ENCODE measurements at places on chromosomes 16 and 17.

GRCh38 chr16:24834459-24835335, 11.1 kb upstream of the SLC5A11 start:
- DNase-seq, result peak; percentile 18

- DNase-seq, result no peak
Observed at GRCh38 chr17:27351759-27352158, 57.8 kb downstream of the WSB1 start.

GRCh38 chr17:76847031-76847430, 21.2 kb upstream of the MGAT5B start:
- DNase-seq, result no peak

GRCh38 chr17:33099252-33099651, 107.6 kb downstream of the SPACA3 start:
- DNase-seq, result no peak

DNA sequence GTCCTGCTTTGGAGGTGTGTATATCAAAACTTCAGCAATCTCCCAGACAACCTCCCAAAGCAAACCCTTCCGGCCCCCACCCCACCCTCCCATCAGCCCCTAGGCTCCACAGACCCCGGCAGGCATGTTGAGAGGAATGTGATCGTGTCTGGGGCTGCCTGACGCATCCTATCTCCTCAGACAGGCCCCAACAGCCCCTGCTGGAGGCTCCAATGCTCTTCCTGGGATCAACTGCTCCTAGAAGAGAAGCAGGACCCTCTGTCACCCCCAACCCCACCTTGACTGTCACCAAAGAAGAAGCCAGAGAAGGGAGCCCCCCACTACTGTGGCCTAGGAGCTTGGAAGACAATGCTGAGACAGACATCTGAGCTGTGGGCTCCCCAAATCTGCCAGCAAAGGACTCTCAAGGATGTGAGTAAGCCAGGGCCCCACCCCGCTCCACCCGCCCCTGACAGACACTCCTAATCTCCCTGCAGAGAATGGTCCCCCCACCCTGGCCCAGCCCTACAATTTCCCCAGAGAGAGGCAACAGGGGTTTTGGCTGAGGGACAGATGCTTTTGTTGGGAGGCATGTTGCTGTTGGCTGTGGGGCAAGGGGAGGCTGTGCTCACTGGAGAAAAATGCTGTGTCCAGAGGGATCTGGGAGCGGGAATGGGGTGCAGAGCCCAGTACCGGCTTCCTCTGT, 1.6 kb upstream of the KRT14 start:
- no peak for DNase-seq

GRCh38 chr16:71172481-71173207, 57.9 kb downstream of the HYDIN start:
- DNase-seq, result no peak

DNA sequence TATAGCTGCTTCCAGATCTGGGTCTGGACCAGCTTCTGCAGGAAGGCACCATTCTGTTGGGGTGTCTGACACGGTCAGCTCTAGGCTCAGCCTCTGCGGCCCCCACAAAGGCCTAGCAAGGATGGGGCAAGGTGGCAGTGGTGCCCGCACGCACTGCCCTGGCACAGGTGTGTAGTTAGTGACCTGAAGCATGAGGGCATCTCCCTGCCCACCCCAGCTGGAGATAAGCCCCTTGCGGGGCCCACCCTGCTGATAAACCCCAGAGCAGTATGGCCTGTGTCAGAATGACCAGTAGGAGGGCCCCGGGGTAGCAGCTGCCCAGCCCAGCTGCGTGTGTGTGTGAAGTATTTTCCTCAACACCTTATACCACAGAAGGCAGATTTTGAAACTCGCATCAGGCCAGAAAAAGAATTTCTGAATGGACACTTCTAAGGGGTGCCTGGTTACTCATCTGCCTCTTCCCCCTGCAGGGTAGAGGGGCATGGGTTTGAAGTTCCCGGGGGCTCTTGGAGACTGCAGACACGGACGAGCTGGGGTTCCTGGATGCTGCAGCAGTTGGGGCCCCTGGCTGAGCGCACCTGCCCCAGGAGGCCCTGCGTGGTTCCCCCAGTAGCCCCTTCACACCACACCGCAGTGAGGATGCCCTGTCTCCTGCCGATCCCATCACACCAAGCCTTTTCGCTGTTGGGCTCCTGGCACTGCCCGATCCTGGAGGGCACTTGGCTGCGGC, 4.5 kb downstream of the ARHGDIA start:
- no peak for DNase-seq

- DNase-seq, result peak; percentile 31
Observed at GRCh38 chr17:69058165-69058564, 2.6 kb downstream of the ABCA9 start.

DNA sequence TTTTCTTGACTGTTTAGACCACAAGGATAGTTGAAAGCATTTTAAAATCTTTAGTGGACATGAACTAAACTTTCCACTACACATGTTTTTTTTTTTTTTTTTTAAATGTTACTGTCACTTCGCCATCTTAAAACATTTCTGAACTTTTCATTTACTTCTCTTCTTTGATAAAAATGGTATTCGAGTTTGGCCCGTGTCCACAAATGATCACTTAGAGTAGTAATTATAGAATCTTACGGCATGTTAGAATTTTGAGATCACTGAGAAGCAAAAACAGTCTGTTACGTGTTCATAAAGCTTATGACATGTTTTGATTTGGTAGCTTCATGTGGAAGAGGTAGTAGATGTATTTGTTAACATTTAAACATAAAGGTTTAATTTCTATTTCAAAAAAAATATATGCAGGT, 1.1 kb downstream of the NSRP1 start:
- DNase-seq, result no peak

DNA sequence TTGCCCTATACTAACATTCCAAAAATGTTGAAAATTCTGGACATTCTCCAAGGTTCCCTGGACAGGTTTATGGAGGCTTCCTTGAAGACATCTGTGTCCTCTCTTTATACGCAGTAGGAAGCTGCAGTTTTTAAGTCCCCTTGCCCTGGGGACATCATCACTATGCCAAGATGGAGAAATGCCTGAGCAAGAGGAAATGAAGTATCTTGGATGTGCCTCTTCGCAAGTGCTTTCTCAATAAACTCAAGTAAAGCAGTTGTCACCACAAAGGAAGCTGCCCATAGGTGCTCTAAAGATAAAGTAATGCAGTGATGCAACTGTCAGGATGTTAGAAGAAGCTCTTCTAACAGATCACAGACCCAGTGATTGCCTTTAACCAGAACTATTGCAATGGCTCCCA, 71.0 kb downstream of the CDYL2 start:
- no peak for DNase-seq

GRCh38 chr17:83199500-83200201, 120.2 kb downstream of the METRNL start:
- DNase-seq, result no peak

DNA sequence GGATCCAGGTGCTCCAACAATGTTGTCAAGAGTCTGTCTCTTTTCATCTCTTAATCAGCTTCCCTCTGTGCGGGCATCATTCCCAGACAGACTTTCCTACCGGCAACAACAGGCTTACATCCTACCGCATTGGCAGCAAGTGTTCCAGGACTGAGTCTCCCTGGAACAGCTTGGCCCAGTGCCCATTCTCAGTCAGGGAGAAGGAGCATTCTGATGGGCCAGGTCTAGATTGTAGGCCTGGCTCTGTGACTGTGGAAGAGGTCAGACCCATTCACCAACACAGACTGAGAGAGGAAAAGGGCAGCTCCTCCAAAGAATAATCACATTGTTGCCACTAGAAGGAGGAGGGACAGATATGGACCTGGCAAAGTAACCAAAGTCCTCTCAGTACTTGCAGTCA, 68.1 kb upstream of the TMEM132E start:
- DNase-seq, result no peak

- DNase-seq, result no peak
Observed at GRCh38 chr17:40459636-40460603, 16.7 kb downstream of the IGFBP4 start.

DNA sequence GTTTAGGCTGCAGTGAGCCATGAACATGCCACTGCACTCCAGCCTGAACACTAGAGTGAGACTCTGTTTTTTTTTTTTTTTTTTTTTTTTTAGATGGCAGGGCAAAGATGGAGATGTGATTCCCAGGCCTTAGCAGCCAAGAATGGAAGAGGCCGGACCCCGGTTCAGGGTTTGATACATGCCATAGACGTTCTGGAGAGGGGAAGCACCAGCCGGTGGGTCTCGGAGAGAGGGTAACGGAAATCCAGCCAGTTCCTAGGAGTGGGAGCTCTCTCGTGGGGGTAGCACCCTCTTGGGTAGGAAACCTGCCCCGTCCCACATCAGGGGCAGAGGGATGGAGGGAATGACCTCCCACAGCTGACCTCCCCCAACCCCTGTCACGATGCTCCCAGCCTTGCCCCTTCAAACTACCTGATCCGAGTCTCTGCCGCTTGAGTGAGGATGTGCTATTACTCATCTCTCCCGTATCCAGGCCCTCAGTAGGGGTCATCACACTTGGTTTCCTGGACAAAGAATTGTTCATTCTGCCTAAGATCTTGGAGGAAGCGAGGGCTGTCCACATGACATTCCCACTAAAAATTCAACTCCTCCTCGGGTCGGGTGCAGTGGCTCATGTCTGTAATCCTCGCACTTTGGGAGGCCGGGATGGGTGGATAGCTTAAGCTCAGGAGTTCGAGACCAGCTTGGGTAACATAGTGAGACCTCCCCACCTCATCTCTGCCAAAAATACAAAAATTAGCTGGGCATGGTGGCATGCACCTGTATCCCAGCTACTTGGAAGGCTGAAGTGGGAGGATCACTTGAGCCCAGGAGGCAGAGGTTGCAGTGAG, 47.3 kb downstream of the MIS12 start:
- DNase-seq, result no peak

GRCh38 chr17:39576187-39576586, 31.5 kb downstream of the NEUROD2 start:
- DNase-seq, result peak; percentile 6

- no peak for DNase-seq
Observed at GRCh38 chr16:53290520-53290919, 143.8 kb upstream of the RBL2 start.

- DNase-seq, result no peak
Observed at GRCh38 chr16:7303660-7304200, 28.9 kb upstream of the RBFOX1 start.

- DNase-seq, result no peak
Observed at GRCh38 chr17:49247944-49248343, 17.4 kb upstream of the PHOSPHO1 start.

- no peak for DNase-seq
Observed at GRCh38 chr17:64202683-64203344, 60.2 kb downstream of the TEX2 start.

DNA sequence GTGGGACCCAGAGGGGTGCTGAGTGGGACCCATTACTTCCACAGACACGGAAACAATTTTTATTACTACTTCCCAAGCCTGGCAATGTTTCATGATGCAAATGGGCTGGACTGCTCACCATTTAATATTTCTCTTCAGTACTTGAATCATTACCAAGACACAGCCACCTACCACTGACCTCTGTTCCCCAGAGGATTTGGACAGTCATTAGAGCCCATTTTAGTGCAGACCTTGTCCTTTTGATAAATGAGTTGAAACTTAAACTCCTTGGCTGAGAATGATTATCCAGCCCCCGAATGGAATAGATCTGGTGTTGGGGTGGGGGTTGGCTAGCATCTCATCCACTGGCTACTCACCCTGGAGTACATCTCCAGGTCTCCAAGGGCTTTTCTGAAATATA, 33.6 kb upstream of the APOH start:
- no peak for DNase-seq

GRCh38 chr17:75706042-75706728, 15.1 kb upstream of the ITGB4 start:
- DNase-seq, result no peak

GRCh38 chr17:67636834-67637520, 80.8 kb upstream of the NOL11 start:
- DNase-seq, result no peak

GRCh38 chr16:50299508-50300105, 33.3 kb downstream of the ADCY7 start:
- DNase-seq, result no peak

DNA sequence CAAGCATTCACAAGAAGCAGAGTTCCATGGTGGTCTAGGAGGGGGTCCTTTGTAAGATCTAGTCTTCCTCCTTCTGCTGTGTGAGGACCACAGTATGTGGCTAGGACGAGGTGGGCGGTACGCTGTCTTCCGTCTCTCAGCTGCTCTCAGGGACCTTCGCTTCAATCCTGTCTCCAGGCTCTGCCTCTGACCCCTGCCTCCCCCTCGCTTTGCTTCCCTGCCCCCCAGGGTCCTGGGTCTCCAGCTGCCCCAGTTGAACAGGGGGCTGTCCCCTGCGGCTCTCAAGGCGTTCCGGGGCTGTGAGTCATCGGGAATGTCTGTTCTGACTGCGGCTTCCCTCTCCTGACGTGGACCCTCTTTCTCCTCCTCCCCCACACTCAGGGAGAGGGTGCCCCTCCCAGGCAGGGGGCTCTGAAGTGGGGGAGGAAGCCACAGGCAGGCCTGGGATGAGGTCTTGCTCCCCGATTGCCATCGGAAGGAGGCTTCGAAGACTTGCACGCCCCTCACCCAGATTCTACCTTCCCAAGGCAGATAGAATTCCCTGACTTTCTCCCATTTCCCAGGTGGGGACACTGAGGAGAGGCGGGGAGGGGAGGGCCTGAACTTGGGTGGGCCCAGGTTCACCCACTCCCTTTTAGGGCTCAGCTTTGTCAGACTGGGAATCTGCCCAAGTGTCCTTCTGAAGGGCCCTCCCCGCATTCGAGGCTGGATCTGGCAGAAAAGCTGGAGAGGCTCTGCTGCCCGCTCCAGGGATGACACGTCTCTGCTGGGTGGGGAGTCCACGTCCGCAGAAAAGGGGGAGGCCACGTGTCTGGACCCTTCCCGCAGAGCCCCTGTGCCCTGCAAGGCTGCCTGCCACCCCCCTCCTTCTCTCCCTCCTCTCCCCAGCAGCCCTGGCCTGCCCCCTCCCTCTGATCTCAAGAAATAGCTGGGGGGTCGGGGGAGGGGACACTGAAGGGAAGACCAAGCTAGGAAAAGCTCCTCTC, 9.1 kb upstream of the COL1A1 start:
- no peak for DNase-seq

GRCh38 chr17:82016875-82017459, 5.7 kb downstream of the CENPX start:
- DNase-seq, result no peak

DNA sequence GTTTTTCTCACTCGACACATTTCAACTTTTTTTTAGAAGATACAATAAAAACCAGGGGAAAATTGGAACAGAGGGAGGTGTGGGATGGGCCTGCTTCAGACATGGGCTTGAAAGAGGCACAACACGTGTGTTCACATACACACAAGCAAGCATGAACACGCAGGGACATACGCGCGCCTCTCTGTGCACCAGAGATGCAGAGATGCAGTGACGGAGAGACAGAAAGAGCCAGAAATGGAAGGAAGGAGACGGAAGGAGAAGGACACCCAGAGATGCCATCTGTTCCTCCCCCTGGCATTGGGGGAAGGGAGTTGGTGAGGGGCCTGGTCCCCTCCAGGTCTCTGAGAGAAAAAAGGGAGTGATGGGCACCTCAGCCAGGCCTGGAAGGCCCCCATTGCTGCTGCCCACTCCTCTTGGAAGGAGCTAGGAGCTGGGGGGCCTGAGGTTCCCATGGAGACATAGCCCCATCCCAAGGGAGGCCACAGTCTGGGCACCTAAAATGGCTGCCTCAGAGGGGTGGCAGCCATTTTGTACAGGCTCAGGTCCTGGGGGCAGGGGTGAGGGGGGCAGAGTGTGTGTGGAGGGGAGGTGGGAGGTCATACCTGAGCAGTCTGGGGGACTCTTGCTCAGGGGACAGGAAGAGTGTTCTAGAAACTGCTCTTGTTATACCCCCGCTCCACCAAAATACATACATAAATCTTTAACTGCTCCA, 3.8 kb upstream of the NEUROD2 start:
- no peak for DNase-seq

GRCh38 chr17:48841395-48841831, 10.6 kb downstream of the CALCOCO2 start:
- no peak for DNase-seq

GRCh38 chr16:2950773-2951172, 13.3 kb upstream of the KREMEN2 start:
- DNase-seq, result no peak

Measured in HCT116 (cell line).